ENCODE measurements at places on chromosomes 13 and 19. TPM values are rescaled to one million over a fixed set of nuclear protein-coding genes. Genes with fewer than 3 reads are reported as not detected.
A peak's percentile ranks its signal among the peaks of the same experiment; 100 is the strongest.

- no peak overlapping the region for H3K27ac ChIP-seq
- peaks cover 3% of the 10 kb centered on the region for H3K27me3 ChIP-seq
- no peaks in the 10 kb centered on the region for H3K36me3 ChIP-seq
- no peaks in the 10 kb centered on the region for H3K4me1 ChIP-seq
- H3K4me3 ChIP-seq: no peak overlapping the region
Observed at GRCh38 chr19:51025809-51026553, 435 bp downstream of the KLK11 start.

Gene MBD3L2
- not detected for total RNA-seq

DNA sequence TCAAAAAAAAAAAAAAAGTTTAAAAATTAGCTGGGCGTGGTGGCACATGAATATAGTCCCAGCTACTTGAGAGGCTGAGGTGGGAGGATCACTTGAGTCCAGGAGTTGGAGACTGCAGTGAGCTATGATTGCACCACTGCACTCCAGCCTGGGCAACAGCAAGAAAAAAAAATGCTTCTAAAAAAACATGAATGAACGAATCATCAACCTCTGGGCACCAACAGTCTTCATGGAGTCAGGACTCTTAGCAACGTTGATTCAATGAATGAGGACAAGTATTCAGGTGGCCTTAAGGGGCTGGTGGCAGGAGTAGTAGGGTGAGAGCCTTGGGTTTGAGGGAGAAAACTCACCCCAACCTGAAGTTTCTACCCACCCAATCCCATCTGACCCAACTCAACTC, 20.6 kb upstream of the OLFM2 start:
- no peaks in the 10 kb centered on the region for H3K4me1 ChIP-seq
- H3K27ac ChIP-seq: no peak overlapping the region
- no peak overlapping the region for H3K4me3 ChIP-seq
- H3K36me3 ChIP-seq: no peaks in the 10 kb centered on the region

DNA sequence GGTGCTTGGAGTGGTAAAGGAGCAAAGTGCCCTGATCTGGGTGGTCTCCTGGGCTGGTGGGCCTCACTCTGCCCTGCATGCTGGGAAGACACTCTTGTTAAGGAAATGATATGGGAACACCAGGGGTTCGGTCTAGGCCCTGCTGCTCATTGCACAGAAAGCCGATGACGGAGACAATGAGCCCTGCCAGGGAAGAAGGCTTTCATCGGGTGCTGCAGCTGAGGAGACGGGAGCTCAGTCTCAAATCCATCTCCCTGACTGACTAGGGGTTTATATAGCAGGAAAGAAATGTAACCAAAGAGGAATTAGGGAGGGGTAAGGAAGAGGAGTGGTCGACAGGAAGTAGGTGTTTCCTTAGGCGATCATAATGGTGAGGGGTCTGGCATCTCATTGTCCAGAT, 253.4 kb downstream of the TEX29 start:
- no peak for DNase-seq
- no peaks in the 10 kb centered on the region for H3K36me3 ChIP-seq
- H3K4me1 ChIP-seq: no peaks in the 10 kb centered on the region

- H3K4me3 ChIP-seq: no peak overlapping the region
- peaks cover 33% of the 10 kb centered on the region for H3K36me3 ChIP-seq
- no peaks in the 10 kb centered on the region for H3K27me3 ChIP-seq
- no peaks in the 10 kb centered on the region for H3K4me1 ChIP-seq
- no peak for DNase-seq
Observed at GRCh38 chr19:14566712-14567077, 5.2 kb downstream of the NDUFB7 start.

Gene ZNF850
- total RNA-seq: 3.1 TPM

GRCh38 chr19:16429066-16429758, 42.6 kb downstream of the EPS15L1 start:
- H3K36me3 ChIP-seq: peaks cover 47% of the 10 kb centered on the region
- no peak for DNase-seq
- H3K4me3 ChIP-seq: no peak overlapping the region
- no peaks in the 10 kb centered on the region for H3K27me3 ChIP-seq
- H3K4me1 ChIP-seq: no peaks in the 10 kb centered on the region
- H3K27ac ChIP-seq: peak overlapping the region; percentile 18

DNA sequence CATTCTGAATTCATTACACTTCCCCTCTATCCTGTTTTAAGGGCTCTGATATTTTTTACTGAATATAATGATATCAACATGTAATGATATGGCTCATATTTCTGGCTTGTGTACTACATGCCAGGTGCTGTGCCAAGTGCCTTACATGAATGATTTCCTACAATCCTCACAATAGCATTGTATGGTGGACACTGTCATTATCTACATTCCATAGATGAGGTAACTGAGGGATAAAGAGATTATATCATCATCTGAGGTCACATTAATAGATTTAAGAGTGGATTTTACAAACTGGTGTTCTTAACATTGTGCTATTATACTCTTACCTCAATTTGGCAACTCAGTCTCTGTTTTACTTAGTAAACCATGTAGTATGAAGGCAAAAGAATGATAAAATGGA, 502.0 kb downstream of the LIG4 start:
- no peaks in the 10 kb centered on the region for H3K4me1 ChIP-seq
- H3K4me3 ChIP-seq: no peak overlapping the region
- no peak overlapping the region for H3K27ac ChIP-seq
- H3K36me3 ChIP-seq: no peaks in the 10 kb centered on the region
- H3K27me3 ChIP-seq: no peaks in the 10 kb centered on the region

Gene PCDH17
- total RNA-seq: 64.7 TPM

- no peaks in the 10 kb centered on the region for H3K27me3 ChIP-seq
- H3K36me3 ChIP-seq: no peaks in the 10 kb centered on the region
Observed at GRCh38 chr19:36256853-36257519, 42.1 kb downstream of the ZNF146 start.

DNA sequence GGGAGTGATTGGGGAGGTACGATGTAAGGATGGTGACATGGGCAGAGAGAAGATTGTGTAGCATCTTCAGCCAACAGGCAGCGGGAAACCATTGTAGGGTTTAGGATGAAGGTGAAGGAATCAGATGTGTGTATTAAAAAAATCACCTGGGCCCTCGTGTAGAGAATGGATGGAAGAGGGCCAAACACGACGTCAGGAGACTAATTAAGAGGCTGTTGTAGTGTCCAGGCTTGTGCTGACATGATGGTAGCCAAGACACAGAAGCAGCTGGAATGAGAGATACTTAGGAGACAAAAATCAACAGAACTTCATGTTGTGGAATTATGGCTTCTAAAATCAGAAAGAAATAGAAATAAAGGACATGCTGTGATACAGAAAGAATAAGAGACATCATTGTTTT, 41.2 kb upstream of the ARGLU1 start:
- H3K4me1 ChIP-seq: no peaks in the 10 kb centered on the region
- H3K36me3 ChIP-seq: no peaks in the 10 kb centered on the region
- H3K27ac ChIP-seq: no peak overlapping the region
- no peaks in the 10 kb centered on the region for H3K27me3 ChIP-seq
- H3K4me3 ChIP-seq: no peak overlapping the region

Measured in lung (tissue), 17 donors.